T-helper 9 cell (primary cell): ENCODE measurements at places on chromosomes 2 and 18.

DNA sequence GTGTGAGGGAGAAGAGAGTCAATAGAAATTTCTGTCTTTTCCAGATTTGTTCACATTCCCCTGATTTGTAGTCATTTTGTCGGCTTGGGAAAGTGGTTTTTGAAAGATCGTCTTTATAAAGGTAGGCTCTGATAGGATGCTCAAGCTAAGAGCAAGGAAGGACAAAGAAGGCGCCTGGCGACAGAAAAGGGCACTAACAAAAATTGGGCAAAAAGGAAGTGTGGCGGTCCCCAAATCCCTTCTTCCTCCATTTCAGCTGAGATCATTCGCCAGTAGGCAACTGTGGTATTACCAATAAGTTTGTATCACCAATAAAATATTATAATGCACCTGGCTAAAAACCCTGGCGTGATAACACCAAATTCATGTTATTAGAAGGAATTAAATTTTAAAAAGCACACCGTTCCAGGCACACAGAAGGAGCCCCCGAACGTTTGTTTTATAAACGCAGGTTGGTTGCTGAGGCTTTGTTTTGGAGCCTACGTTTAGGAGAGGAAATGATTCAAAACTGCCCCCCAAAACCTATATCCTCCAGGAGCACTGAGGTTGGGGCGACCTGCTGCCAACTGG is 756 bp upstream of the PTPN4 start:
- no peak for DNase-seq

- DNase-seq: no peak
Measured at GRCh38 chr18:49764032-49764431, 49.3 kb downstream of the ACAA2 start.

GRCh38 chr18:32177530-32177929 is 12.3 kb upstream of the MEP1B start:
- no peak for DNase-seq

- no peak for DNase-seq
Measured at GRCh38 chr2:120658770-120659158, 76.9 kb upstream of the GLI2 start.

GRCh38 chr2:46970334-46971288 is 55.0 kb upstream of the MCFD2 start:
- no peak for DNase-seq

- DNase-seq: no peak
Measured at GRCh38 chr2:177989029-177989885, 83.3 kb downstream of the PDE11A start.
